ENCODE measurements at places on chromosomes 16 and 17. TPM values are rescaled to one million over a fixed set of nuclear protein-coding genes. Genes with fewer than 3 reads are reported as not detected.

Gene GJC1
- total RNA-seq: 22.8 TPM

DNA sequence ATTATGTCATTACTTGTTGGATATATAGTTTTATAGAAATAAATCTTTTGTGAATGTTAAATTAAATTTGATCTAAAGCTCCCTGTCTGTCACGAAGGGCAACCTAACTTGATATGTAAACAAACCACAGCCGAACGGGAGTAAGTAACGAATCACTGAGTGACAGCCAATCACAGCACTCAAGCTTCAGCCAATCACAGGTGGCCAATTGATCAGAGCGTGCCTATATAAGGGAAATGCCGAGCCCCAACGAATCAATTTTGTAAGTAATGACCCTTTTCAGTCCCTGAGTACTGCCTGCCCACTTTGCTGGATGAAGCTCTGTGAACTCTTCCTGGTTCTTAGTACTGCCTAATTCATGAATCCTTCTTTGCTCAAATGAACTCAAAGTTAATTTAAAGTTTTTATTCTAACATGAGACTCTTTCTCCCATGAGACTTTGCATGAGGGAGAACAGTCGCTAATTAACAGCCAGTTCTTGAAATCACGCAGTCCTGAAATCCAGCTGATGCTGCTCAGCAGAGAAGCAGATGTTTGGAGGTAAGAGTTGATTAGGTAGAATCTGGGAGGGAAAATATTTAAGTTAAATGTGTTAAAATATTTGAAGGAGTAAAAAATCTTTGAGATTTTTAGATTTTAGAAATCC lies 302.2 kb downstream of the CNTNAP4 start:
- no peak for DNase-seq

DNA sequence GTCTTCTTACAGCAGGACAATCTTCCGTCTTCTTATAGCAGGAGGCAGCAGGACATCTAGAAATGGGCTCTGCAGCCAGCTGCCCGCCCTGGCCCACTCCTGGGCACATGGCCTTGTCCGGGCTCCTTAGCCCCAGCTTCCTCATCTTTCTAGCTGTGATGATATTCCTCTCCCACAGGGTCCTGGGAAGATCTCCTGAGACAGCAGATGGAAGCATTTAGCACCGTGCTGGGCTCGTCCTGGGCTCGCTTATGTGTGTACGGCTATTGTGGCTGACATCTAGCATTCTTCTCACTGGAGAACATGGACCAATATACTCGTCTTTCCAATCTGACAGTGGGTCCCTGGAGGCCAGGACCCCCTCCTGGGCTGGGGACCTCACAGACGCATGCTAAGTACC lies 48.5 kb downstream of the TIMM22 start:
- DNase-seq: no peak

DNA sequence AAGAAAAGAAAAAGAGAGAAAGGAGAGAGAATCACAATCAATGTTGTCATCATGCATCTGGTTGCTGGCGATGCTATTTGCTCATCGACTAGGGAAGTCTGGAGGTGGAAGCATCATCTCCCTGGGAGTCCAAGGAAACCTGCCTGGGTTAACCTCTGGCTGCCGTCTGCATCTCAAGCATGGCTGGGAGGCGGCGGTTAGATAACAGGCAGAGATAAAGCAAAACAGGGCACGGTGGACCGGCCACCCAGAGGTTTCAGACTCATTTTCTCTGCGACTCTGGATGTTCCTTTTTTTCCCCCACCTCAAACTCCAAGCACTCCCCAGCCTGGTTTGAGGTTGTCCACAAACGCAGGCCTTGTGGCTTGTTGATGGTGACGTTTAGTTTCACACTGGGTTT lies 161.2 kb downstream of the ENGASE start:
- DNase-seq: no peak

- no peak for DNase-seq
These were observed 69.8 kb upstream of the DNAH17 start for GRCh38 chr17:78647032-78647431.

DNA sequence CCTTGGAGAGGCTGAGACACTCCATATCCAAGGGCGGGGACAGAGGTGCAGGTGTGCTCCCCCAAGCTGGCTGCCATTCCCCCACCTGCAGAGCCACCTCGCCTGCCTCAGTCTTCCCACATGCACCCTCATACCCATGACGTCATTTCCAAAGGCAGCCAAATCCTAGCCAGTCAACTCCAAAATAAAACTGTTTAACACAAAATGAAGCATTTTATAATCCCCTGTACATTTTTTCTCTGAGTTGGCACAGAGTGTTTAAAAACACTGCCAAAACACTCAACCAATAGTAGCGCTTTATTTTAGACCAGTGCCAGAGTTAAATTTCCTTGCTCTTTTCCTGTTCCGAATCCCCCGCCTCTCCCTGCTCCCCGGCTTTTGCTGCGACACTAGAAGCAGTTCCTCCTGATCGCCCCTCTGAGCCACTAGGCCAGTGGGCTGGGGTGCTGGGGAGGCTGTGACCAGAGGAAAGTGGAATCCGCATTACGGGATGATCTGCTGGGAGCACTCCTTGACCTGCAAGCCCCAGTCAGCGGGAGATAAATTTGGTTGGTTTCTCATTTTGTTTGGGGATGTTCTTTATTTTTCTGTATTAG lies 139.5 kb downstream of the ZNF423 start:
- no peak for DNase-seq

DNA sequence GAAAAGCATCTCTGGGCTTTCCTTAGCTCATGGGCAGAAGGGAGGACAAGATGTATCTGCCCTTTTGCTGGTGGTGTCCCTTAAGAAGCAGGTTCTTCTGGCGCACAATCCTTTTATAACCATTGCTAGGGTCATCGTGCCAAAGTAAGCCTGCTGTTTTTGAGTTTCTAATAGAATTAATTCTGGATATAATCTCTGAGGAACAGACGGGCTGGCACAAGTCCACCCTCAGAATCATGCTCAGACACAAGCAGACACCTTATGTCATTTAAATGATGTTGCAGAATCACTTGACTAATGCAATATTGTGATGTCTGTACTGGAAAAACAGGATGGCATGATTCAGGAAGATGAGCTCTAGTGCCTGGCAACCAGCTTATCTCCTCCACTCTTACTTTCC lies 18.8 kb upstream of the MMD start:
- DNase-seq: no peak

DNA sequence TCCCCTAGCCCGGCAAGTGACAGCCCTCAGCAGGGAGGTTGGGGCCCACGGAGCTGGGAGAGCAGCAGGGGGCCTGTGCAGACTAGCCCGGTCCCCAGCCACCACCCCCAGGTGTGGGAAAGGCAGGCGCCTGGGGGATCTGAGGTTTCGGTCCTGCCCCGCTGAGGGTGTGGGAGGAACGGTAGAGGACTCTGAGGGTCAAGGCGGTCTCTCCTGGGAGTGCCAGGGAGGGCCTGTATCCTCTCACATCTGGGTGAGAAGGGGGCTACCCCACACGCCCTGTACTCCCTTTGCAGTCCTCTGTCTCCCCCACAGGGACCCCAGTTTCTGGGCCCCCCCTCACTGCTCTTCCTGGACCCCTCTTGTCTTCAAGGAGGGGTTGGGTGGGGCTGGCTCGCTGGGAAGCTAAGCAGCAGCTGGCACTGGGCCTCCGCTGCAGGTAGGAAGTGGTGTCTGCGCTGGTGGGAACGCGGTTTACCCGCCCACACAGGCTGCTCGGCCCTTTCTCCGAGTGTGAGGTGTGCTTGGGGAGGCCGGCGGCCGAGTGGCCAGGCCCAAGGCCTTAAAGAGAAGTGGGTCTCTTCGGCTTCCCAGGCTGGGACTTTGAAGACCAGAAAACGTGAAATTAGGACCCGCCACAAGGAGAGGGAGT lies 15.4 kb downstream of the CD7 start:
- DNase-seq: peak; percentile 67

DNA sequence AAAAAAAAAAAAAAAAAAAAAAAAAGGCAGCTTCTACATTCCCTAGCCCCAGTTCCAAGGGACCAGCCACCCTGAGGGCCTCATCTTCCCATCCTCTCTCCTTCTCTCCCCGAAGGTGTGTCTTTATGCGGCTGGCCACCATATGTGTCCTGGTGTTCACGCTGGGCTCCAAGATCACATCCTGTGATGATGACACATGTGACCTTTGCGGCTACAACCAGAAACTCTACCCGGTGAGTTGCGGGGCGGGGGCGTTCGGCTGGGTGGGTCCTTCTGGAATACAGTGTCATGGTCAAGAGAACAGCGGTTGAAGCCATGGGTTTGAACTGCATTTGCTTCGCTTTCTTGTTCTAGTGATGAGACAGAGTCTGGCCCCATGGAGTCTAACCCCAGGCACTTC lies 22.6 kb upstream of the COQ7 start:
- DNase-seq: no peak

All from upper lobe of right lung (tissue), 1 donor.